ENCODE measurements at places on chromosomes 5 and 9.

DNA sequence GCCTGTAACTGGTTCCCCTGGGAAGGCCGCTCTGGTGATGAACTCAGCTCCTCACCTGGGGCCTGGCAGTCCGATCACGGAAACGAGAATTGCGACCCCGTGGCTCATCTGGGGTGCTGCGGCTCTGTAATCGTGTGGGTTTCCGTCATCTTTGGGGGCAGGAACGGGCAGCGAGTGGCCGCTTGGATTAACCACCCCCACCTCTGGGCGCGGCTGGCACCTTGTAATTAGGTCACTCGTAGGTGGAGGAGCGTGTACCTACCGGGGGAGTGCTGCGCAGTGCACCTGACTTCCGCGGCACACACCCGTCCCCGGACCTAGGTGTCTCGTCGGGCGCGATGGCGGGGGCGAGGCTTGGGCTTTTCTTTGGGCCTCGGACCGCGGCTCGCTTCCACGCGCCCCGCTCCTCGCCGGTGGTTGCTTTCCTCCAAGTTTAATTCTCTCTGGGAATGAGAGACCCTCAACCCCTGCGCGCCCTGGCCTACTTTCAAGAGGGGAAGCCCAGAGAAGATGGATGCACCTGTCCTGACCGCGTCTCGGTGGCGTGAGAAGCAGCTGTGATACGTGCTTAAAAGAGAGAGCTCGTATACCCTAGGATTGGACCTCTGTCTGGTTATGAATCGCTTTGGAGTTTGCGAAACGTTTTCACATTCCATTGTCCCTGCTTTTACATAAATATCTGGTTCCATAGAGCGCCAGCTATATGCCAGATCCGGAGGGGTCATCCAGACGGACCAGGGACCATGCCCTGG lies 744 bp upstream of the PPP2CA start:
- no peaks in the 10 kb centered on the region for H3K36me3 ChIP-seq
- H3K27ac ChIP-seq: peak overlapping the region; percentile 100
- H3K27me3 ChIP-seq: no peaks in the 10 kb centered on the region
- DNase-seq: no peak
- peak overlapping the region; percentile 98 for H3K4me3 ChIP-seq
- peaks cover 44% of the 10 kb centered on the region for H3K4me1 ChIP-seq

- no peaks in the 10 kb centered on the region for H3K36me3 ChIP-seq
- no peaks in the 10 kb centered on the region for H3K27me3 ChIP-seq
- H3K4me1 ChIP-seq: peaks cover 11% of the 10 kb centered on the region
- H3K4me3 ChIP-seq: no peak overlapping the region
- DNase-seq: no peak
- H3K27ac ChIP-seq: no peak overlapping the region
These were observed 167.0 kb downstream of the RGS3 start for GRCh38 chr9:113630386-113631136.

GRCh38 chr5:12217039-12217438 lies 312.8 kb upstream of the CTNND2 start:
- H3K4me3 ChIP-seq: no peak overlapping the region
- H3K4me1 ChIP-seq: no peaks in the 10 kb centered on the region
- no peak for DNase-seq
- H3K27me3 ChIP-seq: no peaks in the 10 kb centered on the region
- H3K27ac ChIP-seq: no peak overlapping the region

DNA sequence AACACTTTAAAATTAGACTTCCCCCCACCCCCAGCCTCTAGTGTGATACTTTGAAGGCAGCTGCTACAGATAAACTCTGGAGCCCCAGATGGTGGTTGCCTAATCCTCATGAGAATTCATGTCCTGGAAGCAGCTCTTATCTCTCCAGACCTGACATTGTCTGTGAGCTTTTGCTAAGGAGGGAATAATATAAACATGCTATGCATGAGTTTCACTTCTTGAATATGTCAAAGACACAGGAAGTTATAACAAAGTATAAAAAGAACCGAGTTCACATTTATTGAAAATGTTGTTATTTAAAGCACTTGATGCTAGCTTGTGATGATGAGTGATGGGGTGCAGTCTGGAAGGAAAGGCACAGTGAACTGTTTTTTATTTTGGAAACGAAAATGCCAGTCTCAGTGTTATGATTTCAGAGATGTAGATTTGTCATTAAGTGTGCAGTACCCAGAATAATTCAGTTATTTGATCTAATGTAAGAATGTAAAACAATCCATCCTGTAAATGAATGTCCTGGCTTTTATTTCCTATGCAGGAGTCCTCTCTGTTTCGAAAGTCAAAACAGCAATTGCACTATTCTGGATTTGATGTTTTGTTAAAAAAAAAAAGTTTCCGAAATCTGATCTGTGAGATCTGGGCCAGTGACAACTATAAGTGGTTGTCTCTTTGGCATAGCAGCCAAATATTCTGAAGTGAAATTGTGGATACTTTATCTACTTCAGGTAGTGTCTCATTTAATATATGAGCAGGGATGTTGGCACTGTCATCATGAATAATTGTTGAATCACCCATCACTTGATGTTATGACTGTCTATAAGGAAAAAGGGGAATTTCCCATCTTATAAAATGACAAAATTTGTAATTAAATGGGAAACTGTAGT lies 77.0 kb downstream of the ZCCHC7 start:
- DNase-seq: no peak
- H3K36me3 ChIP-seq: peaks cover 2% of the 10 kb centered on the region
- no peaks in the 10 kb centered on the region for H3K27me3 ChIP-seq
- no peak overlapping the region for H3K4me3 ChIP-seq
- H3K4me1 ChIP-seq: peaks cover 9% of the 10 kb centered on the region
- H3K27ac ChIP-seq: no peak overlapping the region

GRCh38 chr5:9947225-9947714 lies 302.4 kb downstream of the ATPSCKMT start:
- H3K27me3 ChIP-seq: no peaks in the 10 kb centered on the region
- H3K36me3 ChIP-seq: no peaks in the 10 kb centered on the region
- H3K4me3 ChIP-seq: no peak overlapping the region
- no peaks in the 10 kb centered on the region for H3K4me1 ChIP-seq

DNA sequence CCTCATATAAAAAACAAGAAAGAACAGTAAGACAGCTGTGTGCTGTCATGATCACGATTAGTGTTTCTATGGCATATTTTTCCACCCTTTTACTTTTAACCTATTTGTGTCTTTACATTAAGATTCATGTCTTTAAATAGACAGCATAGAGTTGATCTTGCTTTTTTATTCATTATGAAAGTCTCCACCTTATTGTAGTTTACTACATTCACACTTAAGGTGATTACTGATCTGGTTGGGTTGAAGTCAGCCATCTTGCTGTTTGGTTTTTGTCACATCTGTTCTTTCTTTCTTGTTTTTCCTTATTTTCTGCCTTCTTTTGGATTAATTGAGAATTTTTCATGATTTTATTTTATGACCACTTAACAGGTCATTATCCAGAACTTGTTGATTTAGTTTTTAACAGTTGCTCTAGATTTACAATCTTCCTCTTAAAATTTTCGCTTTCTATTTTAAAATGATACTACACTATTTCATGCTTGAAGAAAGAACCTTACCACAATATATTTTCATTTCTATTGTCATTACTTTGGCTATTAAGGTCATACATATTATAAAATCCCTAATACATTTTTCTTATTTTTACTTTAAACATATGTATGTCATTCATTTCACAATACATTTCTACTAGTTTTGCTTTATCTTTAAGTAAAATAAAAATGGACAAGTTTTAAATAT lies 292.5 kb downstream of the SH3GL2 start:
- H3K27me3 ChIP-seq: no peaks in the 10 kb centered on the region
- peaks cover 10% of the 10 kb centered on the region for H3K4me1 ChIP-seq
- H3K36me3 ChIP-seq: no peaks in the 10 kb centered on the region
- no peak overlapping the region for H3K4me3 ChIP-seq
- no peak for DNase-seq

GRCh38 chr5:132665574-132666080 lies 7.7 kb downstream of the IL13 start:
- DNase-seq: no peak
- H3K27ac ChIP-seq: no peak overlapping the region
- H3K36me3 ChIP-seq: no peaks in the 10 kb centered on the region
- H3K4me1 ChIP-seq: no peaks in the 10 kb centered on the region
- H3K4me3 ChIP-seq: no peak overlapping the region
- H3K27me3 ChIP-seq: no peaks in the 10 kb centered on the region

- H3K36me3 ChIP-seq: no peaks in the 10 kb centered on the region
- no peak overlapping the region for H3K4me3 ChIP-seq
- H3K27me3 ChIP-seq: peaks cover 33% of the 10 kb centered on the region
These were observed 75.0 kb upstream of the FCN1 start for GRCh38 chr9:134992755-134993124.
